Brain pericyte (primary cell): ENCODE measurements at places on chromosomes 6 and 20.

GRCh38 chr6:154928325-154928922 is 66.7 kb upstream of the TIAM2 start:
- DNase-seq = no peak

DNA sequence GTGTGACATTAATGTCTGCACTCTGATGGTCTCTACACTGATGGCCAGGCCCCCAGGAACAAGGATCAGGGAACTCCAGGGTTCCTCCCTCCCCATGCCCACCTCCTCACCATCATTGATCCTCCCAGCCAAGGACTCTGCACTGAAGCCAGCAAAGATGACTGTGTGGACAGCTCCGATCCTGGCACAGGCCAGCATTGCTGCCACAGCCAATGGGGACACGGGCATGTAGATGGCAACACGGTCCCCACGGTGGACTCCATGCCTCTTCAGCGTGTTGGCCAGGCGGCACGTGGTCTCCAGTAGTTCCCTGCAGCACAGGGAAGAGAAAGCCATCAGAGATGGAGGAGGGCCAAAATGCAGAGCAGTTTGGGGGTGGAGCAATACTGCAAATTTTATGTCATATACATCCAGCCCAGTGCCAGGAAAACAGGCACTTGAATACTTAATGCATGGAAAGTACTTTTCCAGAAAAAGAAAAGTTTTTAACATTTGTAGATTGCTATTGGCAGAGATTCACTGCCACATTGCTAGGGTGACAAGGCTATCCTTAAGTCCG is 27.2 kb downstream of the ACSS1 start:
- no peak for DNase-seq

DNA sequence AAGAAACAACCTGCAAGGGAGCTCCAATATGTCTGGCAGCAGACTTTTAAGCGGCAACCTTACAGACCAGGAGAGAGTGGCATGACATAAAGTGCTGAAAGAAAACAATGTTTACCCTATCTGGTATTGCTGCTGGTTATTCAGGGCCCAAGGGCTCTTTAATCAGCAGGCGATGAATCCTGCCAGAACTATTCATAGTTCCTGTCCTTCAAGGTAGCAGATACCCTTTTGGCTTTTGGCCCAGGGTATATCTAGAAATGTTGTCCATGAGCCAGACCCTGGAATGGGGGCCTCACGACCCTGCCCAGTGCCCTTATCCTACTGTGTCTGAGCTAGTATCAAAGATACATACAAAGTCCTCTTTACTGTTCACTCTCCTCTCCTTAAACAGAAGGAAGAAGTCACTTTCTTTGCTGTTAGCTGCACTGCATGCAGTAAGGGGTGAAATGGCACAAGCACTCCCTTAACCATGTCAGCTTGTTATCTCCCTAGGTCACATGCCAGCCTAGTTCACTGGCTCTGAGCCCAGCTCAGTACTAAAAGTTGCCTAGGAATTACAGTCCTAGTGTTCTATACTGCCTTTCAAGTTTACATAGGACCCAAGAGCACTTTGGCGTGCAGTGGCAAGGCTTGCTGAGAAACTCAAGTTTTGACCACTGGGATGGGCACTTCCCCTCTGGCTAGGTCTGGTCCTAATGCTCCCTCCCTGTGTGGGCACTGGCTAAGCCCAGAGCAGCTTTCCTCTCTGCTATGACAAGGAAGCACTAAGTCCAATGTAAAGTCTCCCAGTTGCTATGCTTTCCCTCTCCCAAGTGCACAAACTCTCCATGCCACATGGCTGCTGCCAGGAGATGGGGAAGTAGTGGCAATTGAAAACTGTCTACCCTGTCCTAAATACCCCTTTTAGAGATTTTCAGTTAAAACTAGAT is 122.0 kb downstream of the HTR1B start:
- DNase-seq = no peak

- peak; percentile 30 for DNase-seq
Measured at GRCh38 chr6:113936093-113936934, 34.6 kb downstream of the HDAC2 start.

DNA sequence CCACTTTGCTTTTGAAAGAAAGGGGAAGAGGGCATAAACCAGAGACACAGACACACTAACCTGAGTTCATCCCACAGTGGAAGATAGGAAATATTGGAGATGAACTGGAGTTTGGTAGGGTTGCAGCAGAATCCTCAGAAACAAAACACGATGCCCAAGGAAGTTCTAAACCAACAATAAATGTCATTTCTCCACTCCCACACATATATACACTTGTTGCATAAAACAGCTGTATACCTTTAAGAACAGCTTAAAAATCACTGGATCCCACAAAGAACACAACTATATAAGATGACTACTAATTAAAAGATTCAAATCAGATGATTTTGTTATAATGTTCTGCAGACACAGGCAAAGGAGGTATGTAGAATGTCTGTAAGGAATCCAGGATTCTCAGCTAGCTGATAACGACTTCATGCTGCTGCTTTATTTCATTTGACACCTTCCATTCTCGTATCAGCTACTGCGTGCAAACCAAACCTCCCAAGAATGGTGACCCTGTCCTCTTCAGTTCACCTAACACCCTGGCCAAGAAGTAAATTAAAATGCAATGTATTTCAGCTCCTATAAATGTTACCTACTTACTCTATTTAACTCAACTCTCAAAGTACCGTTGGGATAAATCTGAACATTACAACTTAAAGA is 14.3 kb downstream of the KIF13A start:
- DNase-seq = no peak

DNA sequence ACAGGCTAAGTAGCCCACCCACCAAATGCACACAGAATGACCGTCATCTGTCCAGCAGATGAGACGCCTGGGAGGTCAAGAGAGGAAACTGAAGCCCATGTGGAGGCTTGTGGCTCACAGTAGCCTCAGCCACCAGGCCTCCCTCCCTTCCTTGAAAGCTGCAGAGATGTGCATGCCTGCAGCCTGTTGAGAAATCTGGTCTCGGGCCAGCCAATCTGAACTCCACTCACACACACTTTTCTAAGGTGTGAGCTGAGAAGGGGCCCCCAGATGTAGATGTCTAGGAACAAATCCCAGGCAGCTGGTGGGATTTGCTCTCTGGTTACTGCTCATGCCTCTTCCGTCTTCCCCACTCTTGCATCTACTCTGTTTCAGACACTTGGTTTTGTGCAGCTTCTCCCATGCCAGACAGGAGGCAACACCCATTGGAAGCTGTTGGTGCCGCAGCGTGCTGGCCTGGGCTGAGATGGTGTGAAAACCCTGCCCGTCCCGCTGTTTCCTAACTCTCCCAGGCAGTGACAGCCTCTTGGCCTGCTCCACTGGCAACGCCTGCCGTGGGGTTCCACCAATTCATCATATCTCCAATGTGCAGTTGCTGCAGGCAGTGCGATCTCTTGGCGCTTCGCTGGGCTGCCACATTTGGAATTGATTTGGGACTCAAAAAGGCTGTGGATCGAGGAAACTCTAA is 24.1 kb upstream of the PAX1 start:
- DNase-seq = no peak

- no peak for DNase-seq
Measured at GRCh38 chr20:41444821-41445220, 78.2 kb upstream of the EMILIN3 start.
